Stimulated activated CD8-positive, alpha-beta memory T cell treated with anti-CD3 and anti-CD28 coated beads, Interleukin-4, amount 100 ng/mL, for 4 hours (primary cell): ENCODE measurements at places on chromosomes 11 and 22.

DNA sequence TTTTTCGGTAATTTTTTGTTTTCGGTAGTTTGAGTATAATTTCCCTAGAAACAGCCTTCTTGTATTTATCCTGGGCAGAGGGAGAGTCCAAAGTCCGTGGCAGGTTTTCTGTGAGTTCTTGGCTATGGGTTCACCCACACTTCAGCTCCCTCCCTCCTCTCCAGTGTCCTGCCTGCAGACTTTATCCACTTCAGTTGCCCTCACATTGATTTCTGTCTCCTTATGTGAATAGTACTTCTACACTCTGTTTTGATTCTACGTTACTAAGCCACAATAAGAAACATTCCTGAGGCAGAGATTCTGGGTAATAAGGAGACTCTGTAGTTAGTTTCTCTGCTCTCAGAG lies 868.6 kb downstream of the METTL15 start:
- DNase-seq: no peak

DNA sequence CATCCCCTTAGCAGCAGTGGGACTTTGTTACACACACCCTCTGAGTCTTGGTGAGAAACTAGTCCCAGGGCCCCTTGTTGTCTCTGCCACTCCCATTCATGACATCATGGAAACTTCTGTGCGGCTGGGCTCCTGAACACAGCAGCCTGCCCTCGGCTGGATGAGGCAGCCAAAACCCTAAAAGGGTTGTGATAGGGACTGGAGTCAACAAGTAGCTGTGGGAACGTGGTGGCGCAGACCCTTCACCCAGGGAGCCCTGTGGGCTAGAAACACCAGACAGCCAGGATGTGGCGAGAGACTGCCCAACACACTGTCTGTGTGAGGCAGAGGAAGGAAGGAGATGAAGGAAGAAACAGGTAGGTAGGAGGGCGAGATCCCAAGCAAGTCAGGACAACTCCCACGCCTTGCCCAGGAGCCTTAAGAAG lies 3.9 kb downstream of the CD3D start:
- DNase-seq: peak; percentile 78

- no peak for DNase-seq
Measured at GRCh38 chr11:134501406-134502152, 89.5 kb upstream of the B3GAT1 start.

GRCh38 chr11:128745311-128746136 lies 51.7 kb downstream of the FLI1 start:
- DNase-seq: no peak

GRCh38 chr11:127627629-127628457 lies 627.3 kb upstream of the KIRREL3 start:
- no peak for DNase-seq

GRCh38 chr22:48919187-48919590 lies 908.5 kb downstream of the BRD1 start:
- DNase-seq: no peak

- DNase-seq: no peak
Measured at GRCh38 chr11:126604461-126604860, 249.0 kb downstream of the ST3GAL4 start.

- DNase-seq: no peak
Measured at GRCh38 chr22:44328326-44328725, 15.6 kb upstream of the SHISAL1 start.

GRCh38 chr22:45997077-45997776 lies 20.3 kb upstream of the WNT7B start:
- no peak for DNase-seq

DNA sequence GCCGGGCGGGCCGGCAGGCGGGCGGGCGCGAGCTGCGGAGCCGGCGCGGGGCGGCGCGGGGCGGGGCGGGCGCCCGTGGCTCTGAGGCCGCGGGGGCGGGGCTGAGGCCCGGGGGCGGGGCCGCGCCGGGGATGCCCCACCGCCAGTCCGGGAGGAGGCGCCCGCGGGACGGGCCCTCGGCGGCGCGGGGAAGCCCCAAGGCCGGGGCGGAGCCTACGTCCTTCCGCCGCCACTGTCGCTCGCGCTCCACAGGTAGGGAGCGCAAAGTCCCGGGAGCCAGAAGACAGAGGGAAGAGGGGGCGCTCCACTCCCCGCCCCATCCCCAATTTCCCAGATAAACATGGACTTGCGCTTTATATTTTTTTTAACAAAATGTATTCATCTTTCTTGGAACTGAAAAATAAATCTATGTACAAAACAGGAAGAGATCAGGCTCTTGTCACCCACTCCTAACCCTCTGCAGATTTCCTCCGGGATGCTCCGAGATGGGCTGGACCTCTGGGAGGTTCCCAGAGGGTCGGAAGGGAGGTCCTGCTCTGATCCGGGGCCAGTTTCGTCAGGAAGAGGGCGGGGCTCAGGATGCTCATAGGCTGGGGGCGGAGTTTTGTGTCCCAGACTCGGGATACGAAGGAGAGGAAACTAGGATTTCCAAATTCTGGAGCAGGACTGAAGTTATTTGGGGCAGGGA lies at the start of gene MAP4K2:
TSS of gene MAP4K2 (minus strand) at position 57 of the 688 bp plus-strand sequence. CDS start 65 bp downstream, outside the sequence.
- DNase-seq: peak; percentile 46

GRCh38 chr11:104465321-104465720 lies 301.4 kb upstream of the PDGFD start:
- DNase-seq: no peak

DNA sequence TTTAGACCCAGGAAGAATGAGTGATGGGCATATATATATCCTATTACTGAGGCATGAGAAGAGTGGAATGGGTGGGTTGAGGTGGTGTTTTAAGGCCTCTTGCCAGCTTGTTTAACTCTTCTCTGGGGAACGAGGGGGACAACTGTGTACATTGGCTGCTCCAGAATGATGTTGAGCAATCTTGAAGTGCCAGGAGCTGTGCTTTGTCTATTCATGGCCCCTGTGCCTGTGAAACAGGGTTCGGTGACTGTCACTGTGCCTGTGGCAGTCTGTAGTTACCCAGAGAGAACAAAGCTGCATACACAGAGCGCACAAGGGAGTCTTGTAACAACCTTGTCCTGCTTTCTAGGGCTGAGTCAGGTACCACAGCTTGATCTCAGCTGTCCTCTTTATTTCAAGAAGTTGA lies 11.7 kb downstream of the LIMK2 start:
- no peak for DNase-seq

DNA sequence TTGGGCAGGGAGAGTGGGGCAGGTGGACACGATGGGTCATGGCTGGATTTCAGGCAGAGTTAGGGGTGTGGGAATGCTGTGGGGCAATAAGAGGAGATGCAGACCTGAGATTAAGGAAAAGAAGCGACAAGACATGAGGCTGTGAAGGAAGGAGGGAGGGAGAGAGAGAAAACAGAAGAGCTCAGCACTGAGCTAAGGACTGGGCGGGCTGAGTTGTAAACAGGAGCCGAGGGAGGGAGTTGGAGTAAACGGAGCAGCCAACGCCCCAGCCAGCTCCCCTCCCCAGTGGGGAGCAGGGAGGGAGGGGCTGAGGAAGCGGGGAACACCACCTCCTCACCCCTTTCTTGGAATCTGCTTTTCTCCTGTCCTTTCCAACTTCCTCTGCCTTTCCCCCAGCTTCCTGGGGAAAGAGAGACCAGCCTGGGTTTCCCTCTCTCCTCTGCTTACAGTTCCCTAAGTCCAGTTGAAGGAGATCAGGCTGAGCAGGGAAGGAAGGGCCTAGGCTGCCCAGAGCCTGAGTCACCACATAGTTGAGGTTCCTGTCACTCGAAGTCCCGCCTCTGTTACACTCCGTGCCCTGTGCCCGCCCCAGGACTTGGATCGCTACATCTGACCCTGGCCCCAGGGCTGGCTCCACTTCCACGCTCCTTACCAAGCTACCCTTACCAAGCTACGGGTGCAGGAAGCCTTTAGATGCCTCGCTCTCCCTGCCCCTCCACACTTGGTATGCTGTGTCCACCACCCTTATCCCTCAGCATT lies 6.7 kb upstream of the AHNAK start:
- DNase-seq: no peak

DNA sequence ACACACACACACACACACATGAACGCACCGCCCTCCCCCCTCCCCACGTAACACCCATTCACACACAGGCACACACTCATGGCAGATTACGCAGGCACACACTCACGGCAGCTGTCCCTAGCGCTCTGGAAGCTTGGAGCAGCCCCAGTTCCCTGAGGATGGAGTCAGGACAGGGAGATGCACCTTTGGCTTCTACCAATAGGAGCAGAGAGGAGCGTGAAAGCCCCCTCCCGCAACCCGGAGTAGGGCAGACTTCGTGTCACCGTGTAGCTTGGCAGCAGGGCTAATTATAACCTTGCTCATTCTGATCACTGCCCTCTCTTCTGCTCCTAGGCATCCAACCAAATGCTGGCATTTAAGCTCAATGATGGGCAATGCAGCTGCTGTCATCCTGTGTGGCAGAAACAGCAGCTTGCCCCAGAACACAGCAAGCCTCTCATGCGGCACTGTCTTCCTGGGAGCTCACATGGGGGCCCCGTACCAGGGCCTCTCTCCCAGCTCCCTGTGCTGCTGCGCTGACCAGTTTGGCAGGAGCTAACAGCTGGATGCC lies 31.9 kb downstream of the ANKK1 start:
- DNase-seq: no peak

GRCh38 chr11:30586251-30587144 lies at the start of gene MPPED2:
TSS of gene MPPED2 (minus strand) at chr11:30586353. CDS start at chr11:30580373, 5,980 bp downstream.
- no peak for DNase-seq

- DNase-seq: no peak
Measured at GRCh38 chr11:126832387-126832786, 168.2 kb downstream of the KIRREL3 start.

DNA sequence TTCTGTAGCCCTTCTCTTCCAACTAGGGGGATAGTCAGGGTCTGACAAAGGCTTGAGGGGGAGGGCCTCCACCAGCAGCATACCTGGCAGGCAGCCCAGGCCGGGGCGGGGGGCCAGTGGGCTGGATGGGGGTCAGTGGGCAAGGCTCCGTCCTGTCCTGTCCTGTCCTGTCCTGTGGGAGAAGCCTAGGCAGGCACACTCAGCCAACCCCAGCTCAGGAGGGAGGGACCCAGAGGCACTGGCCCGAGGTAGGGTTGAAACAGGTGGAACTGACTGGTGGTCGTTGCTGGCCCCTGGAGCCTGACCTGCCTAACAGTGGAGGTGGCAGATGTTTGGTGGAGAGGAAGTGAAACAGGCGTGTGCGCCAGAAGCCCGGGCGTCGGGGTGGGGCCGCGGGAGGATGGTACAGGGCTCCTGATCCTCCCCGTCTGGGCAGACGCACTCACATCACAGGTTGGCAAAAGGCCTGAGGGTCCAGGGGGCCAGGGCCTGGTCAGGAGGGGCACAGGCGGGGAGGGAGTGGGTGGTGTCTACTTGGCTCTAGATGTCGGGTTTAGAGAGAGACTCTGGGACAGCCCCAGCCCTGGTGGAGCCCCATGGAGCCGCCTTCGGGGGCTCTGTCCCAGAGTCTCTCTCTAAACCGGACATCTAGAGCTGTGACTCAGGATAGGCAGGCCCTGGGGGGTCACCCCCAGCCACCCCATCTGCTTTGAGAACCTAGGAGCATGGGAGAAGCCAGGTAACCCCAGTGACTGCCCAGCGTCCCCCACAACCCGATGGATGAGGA lies 32.5 kb upstream of the GRAMD4 start:
- DNase-seq: no peak

DNA sequence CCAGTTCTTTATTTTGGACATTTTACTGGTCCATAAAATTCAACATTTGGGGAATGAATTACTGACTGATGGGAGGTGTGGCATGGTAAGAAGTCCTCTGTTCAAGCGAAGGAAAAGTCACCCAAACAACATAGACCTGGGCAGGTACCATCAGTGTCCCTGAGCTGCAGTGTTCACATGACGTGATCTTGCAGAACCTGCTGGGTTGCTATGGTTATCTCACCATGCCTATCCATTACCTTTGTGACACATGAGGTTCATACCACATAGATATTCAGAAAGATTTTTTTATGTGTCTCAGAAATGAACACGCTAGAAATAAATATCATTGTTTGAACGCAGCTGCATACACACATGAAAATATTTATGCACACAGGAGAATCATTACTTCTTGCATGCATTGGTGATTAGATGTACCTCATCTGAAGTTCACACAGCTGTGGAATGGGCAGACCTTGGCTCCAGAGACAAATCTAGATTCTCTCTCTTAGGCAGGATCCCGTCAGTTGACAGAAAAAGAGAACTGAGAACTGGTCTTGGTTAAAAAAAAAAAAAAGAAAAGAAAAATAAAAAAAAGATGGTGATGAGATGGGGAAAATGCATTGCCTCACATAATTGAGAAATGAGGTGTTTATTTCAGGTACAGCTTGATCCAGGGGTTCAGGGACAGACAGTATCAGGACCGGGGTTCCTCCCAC lies 21.4 kb upstream of the RCN1 start:
- no peak for DNase-seq

DNA sequence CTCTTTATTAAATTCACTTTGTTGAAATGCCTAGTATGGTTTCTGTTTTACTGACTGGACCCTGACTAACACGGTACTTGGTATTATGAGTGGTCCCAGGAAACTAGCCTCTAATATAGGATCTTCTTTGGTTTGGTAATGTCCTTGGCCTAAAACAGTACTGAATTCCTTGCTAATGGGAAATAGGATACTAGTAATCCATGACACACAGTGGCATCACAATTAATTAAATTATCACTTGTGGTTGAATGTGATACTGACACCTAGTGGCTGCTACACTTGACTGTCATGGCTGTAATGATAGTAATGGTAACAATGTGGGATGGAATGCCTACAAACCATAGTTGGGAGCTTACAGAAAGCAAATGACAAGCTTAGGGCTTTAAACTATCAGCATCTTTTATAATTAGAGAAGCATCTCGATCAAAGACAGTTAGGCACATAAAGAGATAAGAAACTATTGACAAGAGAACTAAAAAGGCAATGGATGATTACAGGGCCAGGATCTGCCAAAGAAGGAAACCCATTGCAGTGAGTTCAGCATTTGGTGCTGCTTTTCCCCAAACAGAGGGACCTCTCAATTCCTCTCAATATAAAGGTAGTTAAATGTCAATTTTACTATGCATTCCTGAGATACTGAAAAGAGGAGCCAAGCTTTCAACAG lies 8.6 kb downstream of the DNHD1 start:
- no peak for DNase-seq

DNA sequence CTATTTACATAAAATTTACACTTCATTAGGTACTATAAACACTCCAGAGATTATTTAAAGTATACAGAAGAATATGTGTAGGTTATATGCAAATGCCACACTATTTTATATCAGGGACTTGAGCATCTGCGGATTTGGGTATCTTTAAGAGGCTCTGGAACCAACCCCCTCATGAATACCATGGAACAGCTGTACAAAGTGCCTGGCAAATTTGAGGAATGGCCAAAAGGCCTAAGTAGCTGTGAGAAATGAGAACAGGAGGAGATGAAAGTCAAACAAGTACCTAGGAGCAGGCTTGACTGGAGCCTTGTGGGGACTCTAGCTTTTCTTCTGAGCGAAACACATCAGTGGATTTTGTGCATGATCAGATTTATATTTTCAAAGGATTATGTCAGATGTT lies 149.3 kb downstream of the RBFOX2 start:
- no peak for DNase-seq
